ENCODE measurements at places on chromosomes 12 and 14.
A peak's percentile ranks its signal among the peaks of the same experiment; 100 is the strongest.

DNA sequence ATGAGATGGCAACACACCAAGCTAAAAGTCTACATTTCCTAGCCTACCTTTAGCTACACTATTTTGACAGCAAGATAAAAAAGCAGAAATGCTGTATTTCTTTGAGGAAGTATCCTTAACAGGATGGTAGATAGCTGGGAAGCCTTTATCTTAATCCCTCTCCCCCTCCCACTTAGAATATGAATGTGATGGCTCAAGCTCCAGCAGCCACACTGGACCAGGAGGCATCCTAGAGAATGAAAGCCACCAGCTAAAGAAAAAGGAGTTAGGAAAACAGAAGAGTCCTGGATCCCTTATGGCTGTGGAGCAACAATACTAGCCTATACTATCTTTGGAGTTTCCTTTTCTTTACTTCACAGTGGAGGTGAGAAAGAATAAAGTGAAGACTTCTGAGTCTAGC, 15.1 kb downstream of the NAP1L1 start:
- no peak for DNase-seq

DNA sequence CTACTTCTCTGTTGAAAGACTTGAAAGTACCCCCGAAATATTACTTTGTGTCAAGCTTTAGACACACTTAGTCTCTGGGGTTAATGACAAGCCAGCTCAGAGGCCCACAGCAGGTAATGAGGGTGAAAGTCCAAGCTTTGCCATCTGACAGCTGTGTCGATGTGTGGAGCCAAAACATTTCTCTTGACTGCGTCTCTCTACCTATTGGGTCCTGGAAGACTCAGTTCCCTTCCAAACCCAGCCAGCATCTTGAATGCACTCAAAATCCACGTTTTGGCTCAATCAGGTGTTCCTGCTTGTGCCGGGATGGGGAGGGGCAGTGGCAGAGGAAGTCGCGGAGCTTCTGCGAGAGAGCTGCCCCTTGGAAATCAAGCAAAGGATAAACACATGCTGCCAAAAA, 3.2 kb downstream of the PLXNC1 start:
- DNase-seq: no peak

DNA sequence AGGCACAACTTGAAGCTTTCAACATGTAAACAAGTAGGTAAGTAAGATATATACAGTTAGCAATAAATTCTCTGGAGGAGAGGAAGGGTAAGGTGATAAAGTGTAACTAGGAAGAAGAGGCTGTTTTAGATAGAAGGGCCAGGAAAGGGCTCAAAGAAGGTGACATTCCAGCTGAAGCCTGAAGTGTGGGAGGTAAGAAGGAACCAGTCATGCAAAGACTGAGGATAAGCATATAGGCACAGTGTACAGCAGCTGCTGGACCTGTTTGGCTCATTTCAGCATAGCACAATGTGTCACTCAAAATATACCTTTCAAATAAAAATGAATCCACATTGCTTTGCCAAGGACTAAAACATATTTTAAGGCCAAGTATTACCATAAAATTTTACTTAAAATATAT, 28.6 kb upstream of the ARL1 start:
- no peak for DNase-seq

DNA sequence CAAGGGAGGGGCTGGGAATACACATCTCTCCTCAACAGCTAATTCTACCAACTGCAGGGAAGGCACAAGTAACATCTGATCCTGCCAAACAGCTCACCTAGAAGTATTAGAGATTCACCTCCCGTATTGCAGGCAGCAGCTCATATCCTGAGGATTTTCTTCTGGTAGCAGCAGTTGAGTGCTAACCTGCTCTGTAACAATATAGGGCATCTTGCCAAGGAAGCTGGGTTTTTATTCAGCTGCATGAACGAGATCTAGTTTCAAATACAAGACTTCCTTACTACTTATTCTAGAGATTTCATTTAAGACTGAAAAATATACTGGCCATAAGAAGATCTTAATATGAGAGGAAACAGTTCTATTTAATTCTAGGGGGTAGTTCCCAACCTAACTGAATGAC, 261.4 kb upstream of the USP15 start:
- no peak for DNase-seq

DNA sequence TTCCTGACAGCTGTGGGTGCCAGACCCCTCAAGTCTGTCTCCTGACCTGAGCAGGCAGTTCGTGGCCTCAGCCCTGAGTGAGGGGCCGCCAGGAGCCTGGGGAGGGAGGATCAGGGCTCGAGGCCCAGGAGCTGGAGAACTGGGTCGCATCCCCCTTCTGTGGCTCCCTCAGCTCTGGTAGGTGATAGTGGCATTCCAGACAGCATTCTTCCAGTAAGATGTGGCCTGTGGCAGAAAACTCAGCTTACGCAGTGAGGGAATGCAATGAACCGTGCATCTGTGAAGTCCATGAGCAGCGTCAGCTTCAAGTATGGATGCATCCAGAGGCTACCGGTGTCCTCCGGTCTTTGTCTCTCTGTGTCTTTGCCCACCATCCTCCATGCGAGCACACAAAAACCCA, 28.4 kb upstream of the FBRSL1 start:
- DNase-seq: no peak

DNA sequence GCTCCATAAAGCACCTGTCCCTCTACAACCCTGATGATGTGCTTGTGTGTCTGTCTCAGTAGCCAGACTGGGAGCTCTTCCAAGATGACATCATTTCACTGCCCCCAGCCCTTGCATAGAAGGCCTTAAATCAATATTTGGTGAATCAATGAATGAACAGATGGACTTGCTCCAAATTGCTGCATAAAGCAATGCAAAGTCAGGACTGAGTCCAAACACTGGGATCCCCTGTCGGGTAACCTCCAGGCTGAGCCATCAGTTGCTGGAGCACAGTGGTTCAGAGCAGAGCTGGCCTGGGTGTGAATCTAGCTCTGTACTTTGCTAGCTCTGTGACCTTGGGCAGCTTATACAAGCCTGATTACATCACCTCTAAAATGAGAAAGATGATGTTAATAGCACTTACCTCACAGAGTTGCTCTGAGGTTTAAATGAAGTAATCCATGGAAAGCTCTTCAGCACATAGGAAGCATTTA, 120.3 kb upstream of the VASH1 start:
- DNase-seq: no peak

DNA sequence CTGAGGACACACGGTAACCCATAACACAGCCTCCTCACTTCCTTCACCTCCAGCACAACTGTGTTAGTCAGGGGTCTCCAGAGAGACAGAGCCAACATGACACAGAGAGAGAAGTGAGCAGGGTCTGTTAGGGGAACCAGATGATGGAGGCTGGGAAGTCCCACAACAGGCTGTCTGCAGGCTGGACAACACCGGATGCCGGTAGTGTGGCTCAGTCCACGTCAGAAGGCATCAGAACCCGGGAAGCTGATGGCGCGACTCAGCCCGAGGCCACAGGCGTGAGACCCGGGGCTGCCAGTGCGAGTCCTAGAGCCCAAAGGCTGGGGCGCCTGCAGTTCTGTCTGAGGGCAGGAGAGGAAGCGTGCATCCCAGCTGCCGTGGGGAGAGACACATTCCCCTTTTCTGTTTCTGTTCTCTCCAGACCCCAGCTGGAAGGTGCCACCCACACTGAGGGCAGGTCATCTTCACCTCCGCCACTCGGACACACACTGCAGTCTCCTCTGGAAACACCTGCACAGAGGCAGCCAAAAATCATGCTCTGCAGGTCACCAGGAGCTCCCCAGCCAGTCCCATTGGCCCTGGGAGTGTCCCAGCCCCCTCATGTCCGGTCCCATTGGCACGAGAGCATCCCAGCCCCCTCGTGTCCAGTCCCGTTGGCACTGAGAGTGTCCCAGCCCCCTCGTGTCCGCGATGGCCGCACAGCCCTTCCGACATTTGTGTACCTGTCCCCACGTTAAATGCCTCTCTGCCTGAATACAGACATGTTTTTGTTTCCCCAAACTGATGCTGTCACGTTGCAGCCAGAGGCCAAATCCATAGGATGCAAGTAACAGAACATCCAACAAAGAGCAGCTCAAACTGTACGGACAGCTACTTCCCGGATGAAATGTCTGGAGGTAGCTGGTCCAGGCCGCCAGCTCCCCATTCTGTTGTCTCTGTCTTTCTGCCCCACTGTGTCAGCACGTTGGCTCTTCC, 7.9 kb upstream of the FBRSL1 start:
- no peak for DNase-seq

GRCh38 chr12:4653257-4653656, 4.3 kb downstream of the NDUFA9 start:
- DNase-seq: peak; percentile 12

- DNase-seq: no peak
Measured at GRCh38 chr12:21559855-21560569, 33.9 kb downstream of the SPX start.

GRCh38 chr12:112546996-112547395, 128.2 kb downstream of the PTPN11 start:
- no peak for DNase-seq
